Activated CD8-positive, alpha-beta memory T cell treated with anti-CD3 and anti-CD28 coated beads for 4 hours (primary cell): ENCODE measurements at places on chromosomes 7 and 10.

- no peak for DNase-seq
Measured at GRCh38 chr7:33642312-33642711, 263.0 kb upstream of the BMPER start.

GRCh38 chr7:41568135-41568534, 134.8 kb downstream of the INHBA start:
- DNase-seq = no peak

- no peak for DNase-seq
Measured at GRCh38 chr7:3960050-3960763, 659.2 kb downstream of the SDK1 start.

DNA sequence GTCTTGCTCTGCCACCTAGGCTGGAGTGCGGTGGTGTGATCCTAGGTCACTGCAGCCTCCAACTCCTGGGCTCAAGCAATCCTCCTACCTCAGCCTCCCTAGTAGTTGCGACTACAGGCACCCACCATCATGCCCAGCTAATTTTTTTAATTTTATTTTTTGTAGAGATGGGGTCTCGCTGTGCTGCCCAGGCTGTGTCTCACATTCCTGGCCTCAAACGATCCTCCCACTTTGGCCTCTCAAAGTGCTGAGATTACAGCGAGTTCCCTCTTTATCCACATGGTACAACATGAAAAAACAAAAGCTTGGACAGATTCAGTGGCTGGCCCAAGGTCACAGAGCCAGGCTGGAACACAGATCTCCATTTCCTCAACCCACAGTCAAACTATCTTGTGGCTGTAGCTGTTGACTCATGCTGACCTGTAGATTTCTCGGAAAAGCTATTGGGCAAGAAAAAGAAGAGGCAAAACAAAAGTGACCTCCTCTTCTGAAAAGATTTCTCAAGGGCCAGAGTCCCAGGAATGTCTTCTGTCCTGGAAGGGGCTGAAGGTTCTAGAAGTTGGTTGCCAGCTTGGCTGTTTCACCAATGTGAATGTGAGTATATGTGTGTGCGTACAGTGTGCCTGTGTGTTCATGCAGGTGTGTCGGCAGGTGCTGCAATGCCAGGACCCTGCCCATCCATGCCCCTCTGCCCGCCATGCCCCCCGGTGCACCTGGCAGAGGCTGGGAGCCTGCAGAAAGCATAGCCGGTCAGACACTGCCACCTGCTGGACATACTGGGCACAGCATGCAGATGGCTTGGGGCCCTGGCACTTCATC, 28.4 kb downstream of the TMEM130 start:
- DNase-seq = peak; percentile 35

GRCh38 chr10:80066809-80067208, 11.7 kb upstream of the TMEM254 start:
- no peak for DNase-seq

- DNase-seq = no peak
Measured at GRCh38 chr10:43264344-43264964, 2.4 kb downstream of the RASGEF1A start.

DNA sequence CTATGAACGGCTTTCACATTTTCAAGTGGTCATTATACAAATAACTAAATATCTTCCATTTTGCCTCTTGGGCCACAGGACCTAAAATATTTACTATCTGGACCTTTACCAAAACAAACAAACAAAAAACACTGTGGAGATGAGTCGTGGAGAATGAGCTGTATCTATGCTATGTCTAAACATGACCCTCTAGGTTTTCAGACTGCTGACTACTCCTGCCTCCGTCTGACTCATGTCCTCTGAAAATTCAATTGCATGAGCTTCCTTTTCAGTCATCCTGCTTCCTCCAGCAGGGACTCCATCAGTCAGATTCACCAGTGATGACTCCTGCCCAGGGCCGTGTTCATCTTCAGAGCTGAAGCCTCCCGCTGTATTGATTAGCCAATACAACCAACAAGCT, 96.8 kb downstream of the COL28A1 start:
- no peak for DNase-seq

DNA sequence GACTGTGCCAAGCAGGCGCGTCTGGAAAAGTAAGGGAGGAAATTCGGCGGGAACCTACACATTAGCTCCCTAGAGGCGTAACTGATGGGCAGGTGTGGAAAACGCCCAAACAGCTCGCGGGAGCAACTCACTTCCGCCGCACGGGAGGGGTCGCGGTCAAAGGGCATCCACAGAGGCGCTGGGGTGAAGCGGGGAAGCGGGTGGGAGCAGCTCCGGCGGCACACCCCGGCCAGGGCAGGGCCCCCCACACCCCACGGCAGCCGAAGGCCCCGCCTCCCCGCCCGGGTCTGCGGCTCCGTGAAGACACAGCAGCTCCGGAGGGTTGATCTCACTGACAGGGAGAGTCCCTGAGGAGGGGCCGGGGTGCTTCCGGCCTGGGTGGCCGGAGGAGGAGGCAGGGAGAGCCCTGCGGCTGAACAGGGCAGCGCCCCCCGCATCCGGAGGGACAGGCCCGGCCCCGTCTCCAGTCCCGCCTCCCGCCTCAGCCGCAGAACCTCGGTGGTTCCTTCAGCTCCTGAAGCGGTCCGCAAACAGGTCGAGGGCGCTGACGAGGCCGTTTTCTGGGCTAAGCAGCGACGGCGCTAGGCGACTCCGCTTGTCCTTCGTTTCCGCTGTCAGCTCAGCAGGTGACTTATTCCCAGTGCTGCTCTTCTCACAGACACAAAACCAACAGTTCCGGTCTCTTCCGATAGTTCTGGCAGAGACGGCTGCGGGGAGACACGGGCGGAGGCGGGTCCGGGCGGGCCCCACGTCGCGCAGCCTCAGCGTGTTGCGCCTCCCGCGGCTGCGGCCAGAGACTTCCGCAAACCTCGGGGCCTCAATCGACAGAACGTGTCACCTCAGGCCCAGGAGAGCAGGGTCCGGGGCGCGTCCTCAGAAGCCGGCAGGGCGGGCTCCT, 276.1 kb downstream of the DNAJB6 start:
- DNase-seq = peak; percentile 22

- DNase-seq = no peak
Measured at GRCh38 chr7:142806022-142806356, 35.2 kb downstream of the PRSS2 start.

DNA sequence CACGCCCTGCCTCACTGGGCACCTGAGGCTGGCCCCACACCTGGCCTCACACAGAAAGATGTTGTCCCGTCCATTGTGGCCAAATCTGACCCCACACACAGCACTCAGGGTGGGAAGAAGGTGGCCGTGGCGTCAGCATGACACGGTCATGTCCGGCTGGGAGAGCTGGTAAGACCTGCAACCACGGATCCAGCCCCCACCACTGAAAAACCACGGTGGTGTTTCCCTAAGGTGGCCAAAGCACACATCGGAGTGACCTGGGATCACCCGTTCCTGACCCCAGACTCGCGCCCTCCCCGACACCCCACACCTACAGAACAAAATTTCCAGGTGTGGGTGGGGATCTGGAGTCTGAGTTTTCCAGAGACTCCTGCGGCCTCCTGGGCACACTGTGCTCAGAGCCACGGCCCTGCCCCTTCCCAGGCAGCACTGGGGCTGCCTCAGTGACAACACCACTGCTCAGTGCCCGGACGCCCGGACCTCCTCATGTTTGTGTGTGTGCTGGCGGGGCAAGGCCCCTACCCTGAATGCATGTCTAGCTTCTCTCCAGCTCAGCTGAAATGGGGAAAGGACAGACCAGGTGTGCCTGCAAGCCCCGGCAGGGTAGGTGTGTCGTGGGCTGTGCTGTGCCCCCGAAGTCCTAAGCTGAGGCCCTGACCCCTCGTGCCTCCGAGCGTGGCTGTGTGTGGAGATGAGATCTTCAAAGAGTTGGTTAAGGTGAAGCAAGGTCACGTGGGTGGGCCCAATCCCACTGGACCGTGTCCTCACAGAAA, 36.1 kb downstream of the STK32C start:
- no peak for DNase-seq

DNA sequence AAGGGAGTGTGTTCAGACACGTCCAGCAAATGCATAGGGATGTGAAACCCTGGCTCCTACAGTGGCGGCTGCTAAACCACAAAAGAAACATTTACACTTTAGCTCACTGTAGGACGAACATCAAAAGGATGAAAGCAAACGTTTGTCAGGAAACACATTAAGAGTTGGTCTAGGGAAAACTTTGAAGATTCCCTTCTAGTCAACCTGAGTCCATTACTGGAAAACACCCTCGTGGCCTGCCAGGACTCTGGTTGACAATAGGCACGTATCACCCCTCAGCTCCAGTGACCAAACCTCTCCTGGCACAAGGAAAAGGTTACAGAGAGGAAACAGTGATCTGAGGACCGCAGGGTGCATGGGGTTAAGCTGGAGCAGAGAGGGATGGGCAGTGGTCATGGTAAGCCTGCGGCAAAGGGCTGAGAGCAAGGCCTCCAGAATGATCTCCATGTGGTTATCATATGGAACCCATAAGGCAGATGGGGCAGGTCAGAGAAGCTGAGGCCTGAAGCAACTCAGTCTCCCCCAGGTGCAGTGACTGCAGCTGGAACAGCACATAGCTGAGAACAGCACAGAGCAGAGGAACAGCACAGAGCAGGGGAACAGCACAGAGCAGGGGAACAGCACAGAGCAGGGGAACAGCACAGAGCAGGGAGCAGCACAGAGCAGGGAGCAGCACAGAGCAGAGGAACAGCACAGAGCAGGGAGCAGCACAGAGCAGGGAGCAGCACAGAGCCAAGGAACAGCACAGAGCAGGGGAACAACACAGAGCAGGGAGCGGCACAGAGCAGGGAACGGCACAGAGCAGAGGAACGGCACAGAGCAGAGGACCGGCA, 49.9 kb downstream of the CHST15 start:
- no peak for DNase-seq

DNA sequence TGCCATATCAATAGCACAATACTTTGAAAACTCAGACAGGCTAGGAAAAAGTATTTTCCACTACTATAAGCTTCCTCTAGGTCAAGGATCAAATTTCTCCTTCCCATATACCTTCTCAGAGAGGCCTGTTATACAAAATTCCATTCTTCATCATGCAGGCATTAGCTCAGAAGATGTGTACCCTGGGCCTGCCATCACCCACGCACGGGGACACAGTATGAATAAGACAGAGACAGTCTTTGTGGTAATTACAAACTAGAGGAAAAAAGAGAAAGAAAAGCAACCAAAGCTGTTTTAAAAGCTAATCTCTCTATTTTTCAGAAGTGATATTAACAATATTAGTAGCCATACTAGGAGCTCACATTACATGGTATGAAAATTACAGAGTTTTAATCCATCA, 236.8 kb upstream of the AOAH start:
- no peak for DNase-seq

- no peak for DNase-seq
Measured at GRCh38 chr7:71133856-71134255, 1.9 kb downstream of the GALNT17 start.

- no peak for DNase-seq
Measured at GRCh38 chr7:157464111-157464970, 127.5 kb downstream of the DNAJB6 start.

- DNase-seq = peak; percentile 12
Measured at GRCh38 chr10:22713853-22714478, 412 bp downstream of the PIP4K2A start.

GRCh38 chr10:48501787-48502771, 102.8 kb downstream of the ARHGAP22 start:
- DNase-seq = no peak

DNA sequence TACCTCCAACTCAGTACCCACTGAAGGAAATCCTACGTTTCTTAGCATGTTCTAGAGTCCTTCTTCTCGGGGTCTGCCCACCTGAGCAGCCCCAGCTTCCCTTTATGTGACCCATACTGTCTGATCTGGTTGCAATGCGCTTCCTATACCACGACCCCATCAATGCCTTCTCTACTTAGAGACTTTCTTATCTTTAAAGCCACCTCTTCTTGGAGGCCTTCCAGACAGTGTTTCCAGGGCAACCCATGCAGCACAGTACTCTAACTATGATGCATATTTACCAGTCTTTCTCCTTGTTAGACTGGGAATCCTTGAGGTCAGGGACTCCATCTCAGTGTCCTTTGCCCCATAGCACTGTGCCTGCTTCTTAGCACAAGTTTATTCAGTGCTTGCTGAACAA, 54.5 kb upstream of the SLF2 start:
- no peak for DNase-seq

DNA sequence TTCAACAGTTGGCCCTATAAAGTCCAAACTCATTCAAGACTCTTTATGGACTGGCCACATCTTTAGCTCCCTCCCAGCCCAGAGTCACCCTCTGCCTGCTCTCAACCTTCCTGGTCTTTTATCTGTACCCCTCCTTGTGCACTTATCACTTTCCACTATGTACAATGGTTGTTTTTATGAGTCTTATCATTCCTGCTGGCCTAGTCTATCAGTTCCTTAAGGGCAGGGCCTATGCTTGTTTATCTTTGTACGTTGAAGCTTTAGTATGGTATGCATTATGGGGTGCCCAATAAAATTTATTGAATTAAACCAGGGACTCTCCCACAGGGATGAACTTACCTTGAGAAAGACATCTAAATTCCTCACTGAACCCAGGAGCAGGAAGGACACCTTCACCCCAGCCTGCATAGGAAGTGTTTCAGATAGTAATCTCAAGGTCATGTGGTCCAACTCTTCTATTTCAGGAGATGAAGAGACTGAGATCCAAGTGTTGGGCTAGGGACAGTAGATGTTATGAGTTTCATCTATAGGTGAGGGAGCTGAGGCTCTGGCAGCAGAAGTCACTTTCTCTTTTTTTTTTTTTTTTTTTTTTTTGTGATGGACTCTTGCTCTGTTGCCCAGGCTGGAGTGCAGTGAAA, 13.3 kb upstream of the PDCD4 start:
- DNase-seq = no peak

DNA sequence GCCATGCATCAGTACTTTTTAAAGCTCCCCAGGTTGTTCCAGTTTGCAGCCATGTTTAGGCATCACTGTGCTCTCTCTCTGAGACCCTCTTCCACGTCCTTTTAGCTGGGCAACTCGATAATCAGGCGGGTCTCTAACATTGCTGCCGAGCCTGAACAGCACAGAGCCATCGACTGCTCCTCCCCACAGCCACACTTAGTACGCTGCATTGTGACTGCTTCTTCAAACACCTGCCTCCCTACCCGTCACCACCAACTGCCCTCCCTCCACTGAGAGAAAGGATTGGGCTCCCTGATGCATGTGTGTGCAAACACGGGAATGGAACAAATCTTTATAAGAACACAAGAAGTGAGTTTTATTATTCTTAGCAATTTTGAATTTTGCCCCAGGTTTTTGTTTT, 11.4 kb upstream of the TACR2 start:
- DNase-seq = no peak

GRCh38 chr7:77443042-77443441, 26.9 kb upstream of the GSAP start:
- no peak for DNase-seq

DNA sequence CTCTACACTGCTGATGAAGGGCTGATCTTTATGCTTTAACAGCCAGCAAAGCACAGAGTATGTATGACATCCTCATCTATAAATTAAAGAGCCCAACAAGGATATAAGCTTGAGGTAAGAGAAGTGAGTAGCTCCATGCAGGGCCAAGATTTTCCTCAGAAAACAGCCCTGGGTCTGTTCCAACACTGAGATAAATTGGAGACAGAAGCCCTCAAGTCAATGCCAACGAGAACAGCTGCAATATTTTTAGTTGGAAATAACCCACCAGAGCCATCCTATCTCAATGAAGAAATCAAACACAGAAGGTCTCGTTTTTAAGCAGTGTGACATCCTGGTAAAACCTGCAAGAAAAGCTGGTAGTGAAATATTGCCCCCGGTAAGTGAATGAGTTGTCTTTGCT, 297.0 kb upstream of the AUTS2 start:
- DNase-seq = no peak

- no peak for DNase-seq
Measured at GRCh38 chr7:13800694-13801448, 188.6 kb downstream of the ETV1 start.
